SJSA1 (cell line): ENCODE measurements at places on chromosomes 1 and 21. TPM values are rescaled to one million over a fixed set of nuclear protein-coding genes. Genes with fewer than 3 reads are reported as not detected.

GRCh38 chr1:244235157-244235556, 184.1 kb downstream of the ZBTB18 start:
- DNase-seq: no peak

DNA sequence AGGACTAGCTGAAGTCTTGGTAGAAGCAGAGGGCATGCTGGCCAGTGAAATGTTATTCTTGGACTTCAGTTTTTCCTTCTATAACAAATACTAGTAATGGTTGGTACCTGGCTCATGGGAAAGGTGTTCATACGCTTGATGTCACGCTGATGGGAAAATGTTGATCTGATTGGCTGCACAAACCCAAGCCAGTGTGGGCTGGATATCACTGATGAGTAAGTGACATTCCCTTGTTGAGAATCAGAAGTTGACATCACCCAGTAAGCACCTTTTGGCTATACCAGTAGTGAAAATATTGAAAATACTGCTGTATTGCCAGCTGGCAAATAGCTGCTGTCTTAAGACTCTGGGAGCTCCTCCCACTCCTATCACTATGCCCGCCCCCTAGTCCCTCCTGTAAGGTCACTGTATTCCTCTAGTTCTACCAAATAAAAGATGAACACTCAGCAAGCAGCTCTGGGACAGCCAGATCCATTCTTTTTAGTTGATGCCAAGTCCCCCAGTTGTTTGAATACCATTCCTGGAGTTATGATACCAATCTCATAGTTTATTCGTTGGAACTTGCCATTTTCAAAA, 168.2 kb downstream of the GRIK1 start:
- no peak for DNase-seq

The LRRN2 gene
- total RNA-seq: not detected in 2 replicates

GRCh38 chr1:237249120-237249519, 207.1 kb downstream of the RYR2 start:
- DNase-seq: no peak

GRCh38 chr1:44655609-44656008, 18.7 kb downstream of the TMEM53 start:
- no peak for DNase-seq

DNA sequence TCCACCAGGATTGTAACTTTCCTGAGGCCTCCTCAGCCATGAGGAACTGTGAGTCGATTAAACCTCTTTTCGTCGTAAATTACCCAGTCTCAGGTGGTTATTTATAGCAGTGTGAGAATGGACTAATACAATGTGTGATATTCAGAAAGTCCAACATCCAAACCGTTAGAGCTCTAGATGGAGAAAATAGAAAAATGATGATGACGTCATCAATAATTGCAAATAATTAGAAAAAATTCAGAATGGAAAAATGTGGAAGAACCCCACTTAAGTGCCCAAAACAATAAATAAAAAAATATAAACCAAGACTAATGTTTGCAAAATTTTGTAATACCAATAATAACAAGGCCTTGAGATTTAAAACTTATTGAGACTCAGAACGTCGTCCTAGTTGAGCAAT, 103.0 kb upstream of the PLPPR5 start:
- no peak for DNase-seq

The NID1 gene
- total RNA-seq: 33.8 and 47.7 TPM in 2 replicates

DNA sequence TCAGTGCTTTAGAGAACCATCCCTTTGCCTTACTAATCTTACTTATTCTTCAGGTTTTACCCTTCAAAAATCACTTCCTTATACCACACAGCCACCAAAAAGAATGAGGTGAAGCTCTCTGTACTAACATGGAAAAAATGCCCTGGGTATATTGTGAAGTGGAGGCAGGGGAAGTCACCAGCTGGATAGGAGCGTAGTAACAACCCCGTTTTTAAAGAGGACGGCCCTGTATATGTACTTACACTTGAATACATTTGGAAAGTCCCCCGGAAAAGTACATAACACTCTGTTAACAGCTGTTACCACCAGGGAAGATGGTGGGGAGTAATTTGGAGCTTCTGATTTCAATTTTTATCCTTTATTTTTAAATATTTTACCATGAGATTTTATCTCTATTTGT, 28.2 kb upstream of the KHDRBS1 start:
- no peak for DNase-seq

- DNase-seq: no peak
These were observed 95.5 kb upstream of the MARK1 start for GRCh38 chr1:220432408-220432807.

GRCh38 chr1:153697191-153698019, 18.9 kb downstream of the NPR1 start:
- DNase-seq: no peak

The EXOSC10 gene
- total RNA-seq: 72.4 and 73.4 TPM in 2 replicates

DNA sequence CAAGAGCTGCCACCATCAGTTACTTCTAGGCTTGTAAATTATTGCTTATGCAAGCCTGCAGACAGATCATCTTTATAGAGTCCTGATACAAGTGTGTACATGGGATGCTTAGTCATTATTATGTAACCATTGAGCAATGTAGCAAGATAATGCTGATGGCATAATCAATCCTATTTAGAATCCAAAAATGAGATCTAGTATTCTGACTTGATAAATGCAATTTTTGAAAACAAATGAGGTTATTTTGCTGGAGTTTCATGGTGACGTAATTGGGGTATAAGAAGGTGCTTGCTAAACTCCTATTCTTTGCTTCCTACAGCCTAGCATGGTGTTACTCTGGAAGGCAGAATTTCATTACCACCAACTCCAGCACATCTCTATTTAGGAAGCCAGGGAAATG, 801.7 kb upstream of the PRMT6 start:
- no peak for DNase-seq

DNA sequence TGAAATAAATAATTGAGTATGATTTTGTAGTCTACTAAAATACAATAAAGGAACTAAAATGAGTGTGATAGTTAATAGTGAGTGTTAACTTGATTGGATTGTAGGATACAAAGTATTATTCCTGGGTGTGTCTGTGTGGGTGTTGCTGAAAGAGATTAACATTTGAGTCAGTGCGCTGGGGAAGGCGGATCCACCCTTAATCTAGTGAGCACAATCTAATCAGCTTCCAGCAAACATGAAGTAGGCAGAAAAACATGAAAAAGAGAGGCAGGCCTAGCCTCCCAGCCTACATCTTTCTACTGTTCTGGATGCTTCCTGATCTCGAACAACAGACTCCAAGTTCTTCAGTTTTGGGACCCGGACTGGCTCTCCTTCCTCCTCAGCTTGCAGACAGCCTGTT, 1716.6 kb downstream of the MRPL39 start:
- no peak for DNase-seq

The KCNA3 gene
- not detected in 2 replicates for total RNA-seq

The SLC44A5 gene
- total RNA-seq: 0.05 TPM in 1 of 2 replicates, not detected in the other

- no peak for DNase-seq
These were observed 154.6 kb downstream of the PCNX2 start for GRCh38 chr1:233140974-233141373.
